Stimulated activated CD8-positive, alpha-beta memory T cell treated with anti-CD3 and anti-CD28 coated beads, Interleukin-2, amount 100 ng/mL, for 1 hour (primary cell): ENCODE measurements at places on chromosomes 3 and 15.

DNA sequence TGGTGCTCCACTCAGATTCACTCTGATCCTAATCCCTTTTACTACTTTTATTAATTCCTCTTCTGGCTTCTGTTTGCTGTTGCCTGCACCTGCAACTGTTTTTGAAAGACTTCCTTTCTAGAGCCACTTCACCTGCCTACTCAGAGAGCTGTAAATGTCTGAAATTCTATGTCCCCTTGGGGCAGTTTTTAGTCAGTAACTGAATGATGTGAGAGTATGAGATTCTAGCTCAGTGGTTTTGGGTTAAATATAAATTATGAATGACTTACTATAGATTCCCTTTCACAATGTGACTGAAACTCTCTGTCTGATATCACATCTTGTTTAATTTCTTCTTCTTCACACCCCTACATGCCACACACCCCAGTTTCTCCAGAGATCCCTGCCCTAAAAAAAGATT lies 47.8 kb upstream of the LRRC3B start:
- no peak for DNase-seq

- no peak for DNase-seq
Measured at GRCh38 chr15:50880206-50880605, 28.3 kb upstream of the AP4E1 start.

- DNase-seq, result no peak
Measured at GRCh38 chr3:137300703-137301102, 342.9 kb downstream of the IL20RB start.

- no peak for DNase-seq
Measured at GRCh38 chr3:153008226-153008625, 153.8 kb upstream of the RAP2B start.

DNA sequence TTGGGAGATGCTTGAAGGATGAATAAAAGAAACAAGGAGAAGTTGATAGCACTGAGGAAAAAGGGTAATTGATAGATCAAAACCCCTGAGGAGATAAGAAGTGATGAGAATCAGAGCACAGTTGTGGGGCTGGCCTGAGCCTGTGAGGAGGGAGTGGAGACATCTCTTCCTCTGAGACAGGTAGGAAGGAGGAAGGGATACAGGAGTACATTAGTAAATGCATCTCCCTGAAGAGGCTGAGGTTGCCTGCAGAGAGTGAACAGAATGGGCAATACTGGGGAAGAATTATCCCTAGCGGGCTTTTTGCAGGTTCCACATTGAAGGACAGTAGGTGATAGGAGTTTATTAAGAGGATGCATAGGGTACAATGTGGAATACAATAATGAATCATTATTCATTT lies 17.3 kb upstream of the SCAMP5 start:
- DNase-seq, result no peak

- no peak for DNase-seq
Measured at GRCh38 chr15:67835297-67836133, 4.3 kb downstream of the RNU6-1 start.

DNA sequence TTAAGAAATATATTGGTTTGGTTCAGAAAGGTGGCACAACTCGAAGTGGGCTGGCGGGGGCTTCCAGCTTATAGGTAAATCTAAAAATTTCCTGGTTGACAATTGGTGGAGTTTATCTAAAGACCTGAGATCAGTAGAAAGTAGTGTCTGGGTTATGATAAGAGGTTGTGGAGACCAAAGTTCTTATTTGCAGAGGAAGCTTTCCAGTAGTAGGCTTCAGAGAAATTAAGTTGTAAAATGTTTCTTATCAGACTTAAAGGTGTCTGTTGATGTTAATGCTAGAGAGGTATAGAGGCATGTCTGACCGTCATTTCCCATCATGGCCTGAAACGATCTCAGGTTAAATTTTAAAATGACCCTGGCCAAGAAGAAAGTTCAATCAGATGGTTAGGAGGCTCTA lies 565.2 kb upstream of the DPPA4 start:
- DNase-seq, result no peak

GRCh38 chr3:160446522-160447056 lies 3.0 kb downstream of the TRIM59 start:
- DNase-seq, result no peak

- no peak for DNase-seq
Measured at GRCh38 chr3:111668888-111669488, 73.8 kb upstream of the ZBED2 start.

DNA sequence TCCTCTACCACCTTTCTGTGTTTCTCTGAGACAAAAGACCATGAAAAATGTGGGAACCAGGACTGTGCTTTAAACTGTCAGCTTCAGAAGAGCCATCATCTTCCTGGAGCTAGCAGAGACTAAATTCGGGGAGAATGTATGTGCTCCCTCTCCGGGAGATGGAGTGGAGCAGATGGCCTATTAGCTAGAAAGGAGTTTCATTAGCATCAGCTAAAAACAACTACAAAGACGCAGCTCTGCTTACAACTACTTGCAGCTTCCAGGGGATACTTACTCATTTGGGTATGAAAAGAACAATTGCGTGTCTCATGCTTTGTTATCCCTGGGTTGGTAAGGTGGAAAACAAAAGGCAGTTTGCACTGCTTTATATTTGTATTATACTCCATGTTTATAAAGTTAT lies 159.6 kb downstream of the MFSD1 start:
- no peak for DNase-seq

GRCh38 chr3:77648214-77648613 lies 608.3 kb downstream of the ROBO2 start:
- DNase-seq, result no peak

DNA sequence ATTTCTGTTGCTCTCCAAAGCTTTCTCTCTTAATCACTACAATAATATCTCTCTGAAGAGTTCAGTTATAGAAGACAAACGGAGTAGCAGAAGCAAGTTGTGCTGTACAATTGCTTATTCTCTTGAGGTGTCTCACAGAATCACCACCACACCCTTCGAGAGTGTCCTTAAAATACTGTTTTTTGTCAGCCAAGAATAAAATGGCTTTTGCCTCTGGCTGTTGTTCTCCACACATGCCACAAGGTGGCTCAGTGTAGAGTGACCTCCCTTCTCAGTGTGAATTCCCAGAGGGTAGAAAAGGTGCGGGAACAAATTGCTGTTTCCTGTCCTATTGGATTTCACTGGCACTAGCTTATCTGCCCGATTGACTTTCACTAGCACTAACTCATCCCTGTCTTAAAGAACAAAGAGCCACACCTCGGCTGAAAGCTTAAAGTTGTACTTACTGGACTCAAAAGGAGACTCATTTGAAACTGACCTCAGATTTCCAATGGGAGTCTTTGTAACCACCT lies 134.2 kb upstream of the SATB1 start:
- DNase-seq, result no peak

DNA sequence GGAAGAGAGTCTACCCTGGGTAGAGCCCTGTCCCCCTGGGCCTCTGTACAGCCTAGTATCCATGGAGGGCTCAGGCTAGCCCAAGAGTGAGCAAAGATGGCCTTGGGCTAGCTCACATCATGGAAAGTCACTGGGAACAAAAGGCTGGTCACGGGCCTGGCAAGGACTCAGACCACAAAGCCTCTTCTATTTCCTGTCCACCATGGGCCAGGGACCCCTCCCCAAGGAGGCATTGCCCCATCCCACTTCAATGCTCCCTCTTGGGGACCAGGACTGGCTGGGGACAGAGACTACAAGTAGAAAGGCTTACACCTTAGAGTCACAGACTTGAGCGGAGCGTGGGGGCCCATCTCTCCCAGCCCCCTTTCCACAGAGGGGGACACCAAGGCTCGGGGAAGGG lies 16.9 kb downstream of the DUSP7 start:
- no peak for DNase-seq

- DNase-seq, result no peak
Measured at GRCh38 chr3:181464033-181464694, 247.6 kb upstream of the SOX2 start.

- DNase-seq, result no peak
Measured at GRCh38 chr3:106631373-106632108, 745.7 kb upstream of the CCDC54 start.

DNA sequence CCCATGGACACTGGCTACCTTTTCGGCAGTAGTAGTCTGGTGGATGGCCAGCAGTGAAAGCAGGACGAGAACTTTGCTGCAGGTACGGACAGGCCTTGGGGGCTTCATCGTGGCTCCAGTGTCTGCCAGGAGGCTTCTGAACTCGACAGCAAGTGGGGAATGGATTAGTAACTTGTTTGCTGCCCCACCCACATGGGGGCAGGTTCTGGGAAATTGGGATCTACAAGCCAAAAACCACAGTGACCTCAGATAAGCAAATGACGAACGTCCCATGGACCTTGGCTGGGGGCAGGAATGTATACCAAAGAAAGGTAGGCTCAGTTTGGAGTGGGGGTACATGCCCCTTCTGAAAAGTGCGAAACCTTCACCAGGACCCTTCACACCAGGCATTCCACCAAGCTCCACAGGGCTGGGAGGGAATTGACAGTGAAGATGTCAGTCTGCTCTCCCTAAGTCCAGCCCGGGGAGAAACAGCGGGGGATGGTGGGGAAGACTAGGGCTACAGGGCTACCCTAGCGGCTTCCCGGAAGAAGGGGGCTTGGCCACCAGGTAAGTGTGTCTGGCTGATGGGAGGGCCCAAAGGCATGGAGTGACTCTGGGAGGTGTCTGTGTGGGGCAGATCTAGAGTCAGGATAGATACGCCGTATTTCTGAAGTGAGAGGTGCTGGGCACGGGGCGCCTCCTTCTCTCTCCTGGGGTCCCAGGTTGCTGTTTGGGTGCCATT lies at the start of gene ITIH4:
Gene ITIH4, minus strand, starts transcription at position 138 of the 724 bp plus-strand sequence. Its CDS starts 30 bp downstream, at position 108.
- no peak for DNase-seq

GRCh38 chr3:17014709-17015108 lies 130.0 kb downstream of the PLCL2 start:
- DNase-seq, result no peak

DNA sequence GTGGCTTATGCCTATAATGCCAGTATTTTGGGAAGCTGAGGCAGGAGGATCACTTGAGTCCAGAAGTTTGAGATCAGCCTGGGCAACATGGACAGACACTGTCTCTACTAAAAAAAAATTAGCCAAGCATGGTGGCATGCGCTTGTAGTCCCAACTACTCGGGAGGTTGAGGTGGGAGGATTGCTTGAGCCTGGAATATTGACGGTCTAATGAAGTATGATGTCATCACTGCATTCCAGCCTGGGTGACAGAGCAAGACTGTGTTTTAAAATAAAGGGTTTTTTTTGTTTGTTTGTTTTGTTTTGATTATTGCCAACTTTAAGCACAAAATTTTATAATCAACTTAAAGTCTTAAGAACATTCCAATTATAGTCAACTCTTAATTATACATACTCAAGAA lies 6.8 kb downstream of the PLSCR1 start:
- DNase-seq, result no peak

DNA sequence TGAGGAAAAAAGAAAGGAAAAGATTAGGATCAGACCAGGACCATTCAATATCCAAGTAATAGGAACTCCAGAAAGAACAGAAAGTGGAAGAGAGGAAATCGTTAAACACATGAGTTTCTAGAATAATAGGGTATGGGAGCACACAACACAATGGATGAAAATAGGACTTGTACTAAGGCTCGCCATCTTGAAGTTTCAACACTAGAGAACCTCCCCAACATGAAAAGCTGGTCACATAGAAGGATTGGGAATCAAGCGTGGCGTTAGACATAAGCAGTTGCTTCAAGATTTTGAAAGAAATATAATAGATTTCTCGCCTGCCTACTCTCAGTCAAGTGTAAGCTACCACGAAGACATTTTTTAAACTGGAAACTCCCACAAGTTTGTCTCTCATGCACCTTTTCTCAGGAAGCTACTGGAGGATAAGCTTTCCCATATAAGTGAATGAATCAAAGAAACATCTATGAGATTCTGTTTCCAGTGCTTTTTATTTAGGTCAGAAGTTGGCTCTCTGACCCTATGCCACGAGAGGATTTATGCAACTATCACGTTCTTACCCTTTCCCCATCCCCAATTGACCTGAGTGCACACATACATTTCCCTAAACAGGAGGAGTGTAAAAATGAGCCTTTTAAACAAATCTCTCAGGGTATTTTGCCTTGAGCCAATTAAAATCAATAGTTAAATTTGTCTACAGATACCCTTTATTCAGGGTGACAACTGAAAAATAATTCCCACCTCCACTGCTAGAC lies 45.2 kb downstream of the GHSR start:
- DNase-seq, result no peak

- no peak for DNase-seq
Measured at GRCh38 chr3:8648909-8649741, 4.5 kb upstream of the SSUH2 start.

- no peak for DNase-seq
Measured at GRCh38 chr15:62940093-62940754, 102.3 kb upstream of the TPM1 start.

DNA sequence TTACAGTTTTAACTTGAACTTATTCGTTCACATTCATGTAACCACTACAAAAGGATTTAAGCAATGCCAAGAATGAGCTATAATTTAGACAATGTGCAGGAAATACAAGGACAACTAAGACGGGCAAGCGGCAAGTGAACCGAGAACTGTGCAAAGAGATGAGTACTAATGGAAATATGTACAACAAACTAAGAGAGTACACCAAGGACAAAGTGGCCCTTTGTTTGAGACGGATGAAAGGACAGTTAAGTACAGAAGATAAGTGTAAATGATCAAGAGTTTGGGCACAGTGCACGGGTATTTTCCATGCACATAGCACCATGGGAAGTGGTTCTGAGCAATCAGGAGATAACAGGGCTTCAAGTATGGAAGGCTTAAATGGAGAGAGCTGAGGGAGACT lies 281.7 kb downstream of the ROBO2 start:
- no peak for DNase-seq

- no peak for DNase-seq
Measured at GRCh38 chr3:122754929-122755328, 38.7 kb downstream of the HSPBAP1 start.

- DNase-seq, result no peak
Measured at GRCh38 chr3:10674578-10674977, 141.4 kb upstream of the SLC6A11 start.

- DNase-seq, result no peak
Measured at GRCh38 chr15:83848315-83849050, 194.6 kb downstream of the ADAMTSL3 start.

DNA sequence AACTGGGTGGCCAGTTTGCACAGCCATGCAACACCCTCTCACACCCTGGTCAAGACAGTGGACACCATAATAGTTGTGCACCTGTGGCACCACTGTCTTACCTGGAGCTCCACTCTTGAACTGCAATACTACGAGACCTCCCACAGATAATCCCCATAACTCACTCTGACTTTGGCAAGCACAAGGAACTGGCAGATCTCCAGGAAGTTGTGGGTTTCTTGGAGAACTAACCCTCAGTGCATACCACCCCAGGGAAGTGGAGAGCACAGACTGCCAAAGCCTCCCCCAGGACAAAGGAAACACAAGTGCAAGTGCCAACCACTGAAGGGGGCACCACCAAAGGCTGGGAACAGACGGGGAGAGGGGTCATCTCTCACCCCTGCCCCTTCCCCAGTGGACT lies 318.6 kb downstream of the SUCLG2 start:
- no peak for DNase-seq

GRCh38 chr3:16828815-16829214 lies 55.9 kb upstream of the PLCL2 start:
- peak; percentile 20 for DNase-seq

DNA sequence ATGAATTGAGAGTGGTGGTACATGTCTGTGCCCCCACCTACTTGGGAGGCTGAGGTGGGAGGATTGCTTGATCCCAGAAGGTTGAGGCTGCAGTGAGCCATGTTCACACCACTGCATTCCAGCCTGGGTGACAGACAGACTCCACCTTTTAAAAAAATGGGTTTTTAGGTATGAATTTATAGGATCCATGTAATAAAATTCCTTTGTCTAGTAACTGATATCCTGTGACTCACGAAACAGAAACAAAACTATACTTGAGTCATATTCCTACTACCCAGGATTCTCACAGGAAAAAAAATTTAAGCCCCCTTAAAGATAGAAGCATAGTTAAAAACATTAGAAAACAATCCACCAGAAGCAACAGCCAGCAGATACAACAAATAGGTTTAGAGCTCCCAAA lies 10.0 kb upstream of the CRTC3 start:
- DNase-seq, result no peak
